ENCODE measurements at places on chromosomes 2 and 18. TPM values are rescaled to one million over a fixed set of nuclear protein-coding genes. Genes with fewer than 3 reads are reported as not detected.

DSEL gene
- 0.40 TPM for total RNA-seq

SLC16A14 gene
- total RNA-seq = 1.4 TPM

LBX2 gene
- total RNA-seq = 4.6 TPM

C2orf92 gene
- total RNA-seq = 0.81 TPM

CDH2 gene
- 48.7 TPM for total RNA-seq

LHCGR gene
- not detected for total RNA-seq

MC2R gene
- not detected for total RNA-seq

GPR35 gene
- 0.58 TPM for total RNA-seq

REG1A gene
- total RNA-seq = not detected

UBXN4 gene
- total RNA-seq = 46.9 TPM

TMEM247 gene
- not detected for total RNA-seq

ALPG gene
- total RNA-seq = 0.15 TPM

Data from A549 treated with DMSO at 1 μM for 4 hours (cell line).